Activated T-helper 2 cell treated with anti-CD3 and anti-CD28 coated beads, Interferon-gamma antibody, Interleukin-2, Interleukin-4, amounts not matched to agents 10 μg/mL and 5 μg/mL and 100 μg/mL, durations not matched to agents 14 hours and 24 hours and 36 hours (primary cell): ENCODE measurements at places on chromosomes 7 and 10. TPM values are rescaled to one million over a fixed set of nuclear protein-coding genes. Genes with fewer than 3 reads are reported as not detected.

The UROS gene
- 45.3 and 46.9 TPM in 2 replicates for total RNA-seq

The FAM25A gene
- not detected in 2 replicates for total RNA-seq

The TAS2R5 gene
- 0.60 and 0.62 TPM in 2 replicates for total RNA-seq

The PDE6C gene
- not detected in 2 replicates for total RNA-seq

The SPDYE6 gene
- total RNA-seq: not detected in 2 replicates

The CCDC136 gene
- total RNA-seq: 14.3 and 15.5 TPM in 2 replicates

The GIMAP8 gene
- 6.1 and 7.0 TPM in 2 replicates for total RNA-seq

The CTBP2 gene
- total RNA-seq: 0.41 and 0.48 TPM in 2 replicates

The SLC18A3 gene
- 0.18 and 0.32 TPM in 2 replicates for total RNA-seq

The ICA1 gene
- total RNA-seq: 3.9 and 4.8 TPM in 2 replicates

The GRM3 gene
- total RNA-seq: not detected in 2 replicates

The PNLIPRP1 gene
- total RNA-seq: not detected in 2 replicates

The TFEC gene
- total RNA-seq: not detected in 2 replicates

The AKAP9 gene
- total RNA-seq: 36.2 and 38.3 TPM in 2 replicates

The TUBAL3 gene
- not detected in 2 replicates for total RNA-seq

The UCMA gene
- total RNA-seq: not detected in 2 replicates

The CRTAC1 gene
- total RNA-seq: not detected in 2 replicates

The EBLN1 gene
- total RNA-seq: not detected in 2 replicates

The MSMB gene
- total RNA-seq: not detected in 2 replicates

The GHRHR gene
- total RNA-seq: not detected in 2 replicates

The HTR7 gene
- not detected in 2 replicates for total RNA-seq

The LAMB1 gene
- 0.34 and 0.41 TPM in 2 replicates for total RNA-seq

The EMX2 gene
- not detected in 2 replicates for total RNA-seq

The PNPLA8 gene
- total RNA-seq: 21.5 and 22.4 TPM in 2 replicates

The SPAM1 gene
- not detected in 2 replicates for total RNA-seq

The CYP3A4 gene
- not detected in 2 replicates for total RNA-seq

The OR2A2 gene
- total RNA-seq: not detected in 2 replicates

The SLC29A4 gene
- 0.73 and 1.7 TPM in 2 replicates for total RNA-seq

The PAX4 gene
- not detected in 2 replicates for total RNA-seq

The PAX2 gene
- 0.18 and 0.30 TPM in 2 replicates for total RNA-seq

The SLC35G1 gene
- total RNA-seq: 5.9 and 6.0 TPM in 2 replicates

The AIFM2 gene
- total RNA-seq: 9.5 and 11.6 TPM in 2 replicates

The CDK14 gene
- 2.1 and 2.2 TPM in 2 replicates for total RNA-seq

The PURB gene
- 32.9 and 33.9 TPM in 2 replicates for total RNA-seq

The GJD4 gene
- not detected in 2 replicates for total RNA-seq

The LIPK gene
- not detected in 2 replicates for total RNA-seq

The SLC25A13 gene
- total RNA-seq: 28.8 and 35.4 TPM in 2 replicates

The VENTX gene
- 0.07 TPM in 1 of 2 replicates, not detected in the other for total RNA-seq

The MEPCE gene
- 50.9 and 51.0 TPM in 2 replicates for total RNA-seq

The CLDN4 gene
- total RNA-seq: not detected in 2 replicates

The ARHGEF35 gene
- total RNA-seq: 3.6 and 4.1 TPM in 2 replicates

The H2BK1 gene
- not detected in 2 replicates for total RNA-seq

The MICU1 gene
- 30.0 and 30.7 TPM in 2 replicates for total RNA-seq

The FZD8 gene
- total RNA-seq: 1.0 and 1.1 TPM in 2 replicates

The DPP6 gene
- not detected in 2 replicates for total RNA-seq

The CH25H gene
- not detected in 2 replicates for total RNA-seq
